ENCODE measurements at places on chromosomes 5 and 9. TPM values are rescaled to one million over a fixed set of nuclear protein-coding genes. Genes with fewer than 3 reads are reported as not detected.

Gene NEUROG1
- not detected for total RNA-seq

Gene LAMC3
- 0.68 TPM for total RNA-seq

Gene PKN3
- total RNA-seq: 8.0 TPM

Gene SMIM33
- total RNA-seq: not detected

DNA sequence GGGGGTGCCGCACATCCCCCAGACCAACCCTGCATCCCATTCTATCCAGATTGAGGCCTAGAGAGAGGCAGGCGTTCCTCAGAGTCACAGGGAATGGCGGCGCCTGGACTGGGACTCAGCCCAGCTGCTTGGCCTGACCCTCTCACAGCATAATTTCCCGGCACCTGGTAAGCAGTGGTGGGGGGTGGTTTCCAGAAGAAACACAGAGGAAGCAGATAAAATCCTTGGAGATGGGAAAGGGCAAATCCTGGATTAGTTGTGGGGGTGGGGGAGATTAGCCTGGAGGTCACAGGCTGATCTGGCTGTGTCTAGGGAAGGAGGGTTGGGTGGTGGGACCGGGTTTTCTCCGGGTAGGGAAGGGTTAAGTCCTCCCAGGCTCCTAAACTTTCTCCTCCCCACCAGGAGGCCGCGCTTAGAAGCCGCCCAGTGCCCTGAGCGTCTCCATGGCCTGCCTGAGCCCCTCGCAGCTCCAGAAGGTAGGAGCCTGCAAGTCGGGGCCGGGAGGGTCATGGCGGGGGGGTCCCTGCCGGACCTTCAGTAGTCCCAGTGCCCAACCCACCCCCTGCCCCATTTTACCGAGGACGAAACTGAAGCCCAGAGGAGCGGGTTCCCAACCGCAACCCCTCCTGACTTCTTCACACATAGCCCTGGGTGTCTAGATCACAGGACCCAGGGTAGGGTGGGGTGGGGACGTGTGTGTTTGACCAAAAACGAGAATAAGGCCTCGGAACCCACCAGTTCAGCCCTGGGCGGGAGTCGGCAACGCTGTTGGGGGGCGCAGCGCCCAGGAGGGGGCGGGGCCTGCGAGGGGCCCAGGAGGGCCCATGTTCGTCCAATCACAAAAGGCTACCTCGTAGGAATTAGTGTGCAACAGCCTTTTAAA is 1.3 kb downstream of the PHYHD1 start:
- no peak for DNase-seq

- no peak for DNase-seq
Observed at GRCh38 chr5:175344331-175345195, 99.4 kb downstream of the DRD1 start.

DNA sequence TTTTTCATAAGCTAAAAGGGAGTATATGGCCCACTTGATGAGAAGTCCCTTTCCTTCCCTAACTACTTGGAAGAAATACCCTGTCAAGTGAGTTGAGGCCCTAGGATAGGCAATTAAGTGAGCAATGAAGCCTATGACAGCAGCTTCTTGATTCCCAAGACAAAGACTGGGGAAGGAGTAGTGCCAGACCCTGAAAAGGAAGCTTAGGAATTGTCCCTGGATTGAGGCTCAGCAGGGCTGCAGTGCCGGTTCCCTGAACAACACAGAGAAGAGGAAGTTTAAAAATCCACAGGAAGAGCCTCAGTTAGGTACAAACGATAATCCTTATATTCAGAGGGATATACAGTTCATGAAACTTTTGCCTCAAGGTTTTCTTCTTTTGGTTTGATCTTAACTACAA is 61.8 kb upstream of the RAD23B start:
- no peak for DNase-seq

- no peak for DNase-seq
Observed at GRCh38 chr5:173729079-173729765, 112.8 kb upstream of the BOD1 start.
